ENCODE measurements at places on chromosomes 2 and 18.

DNA sequence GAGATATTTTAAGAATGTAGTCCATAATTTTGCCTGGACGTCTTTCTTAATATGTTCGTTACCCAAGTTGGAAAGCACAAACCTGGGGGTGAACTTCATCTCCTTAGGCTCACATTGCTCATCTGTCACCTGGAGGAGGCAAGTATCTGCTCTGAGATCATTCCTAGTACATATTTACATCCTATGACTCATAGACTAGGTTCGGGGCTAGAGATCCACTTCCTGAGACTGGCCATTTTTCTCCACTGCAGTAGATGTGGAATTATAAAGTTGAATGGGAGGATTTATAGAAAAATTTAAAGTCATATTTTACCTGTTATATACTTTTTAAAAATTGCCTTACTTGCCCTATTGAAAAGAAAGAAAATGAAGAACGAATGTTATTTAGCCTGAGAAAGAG lies 77.5 kb upstream of the PROKR1 start:
- DNase-seq, result no peak

DNA sequence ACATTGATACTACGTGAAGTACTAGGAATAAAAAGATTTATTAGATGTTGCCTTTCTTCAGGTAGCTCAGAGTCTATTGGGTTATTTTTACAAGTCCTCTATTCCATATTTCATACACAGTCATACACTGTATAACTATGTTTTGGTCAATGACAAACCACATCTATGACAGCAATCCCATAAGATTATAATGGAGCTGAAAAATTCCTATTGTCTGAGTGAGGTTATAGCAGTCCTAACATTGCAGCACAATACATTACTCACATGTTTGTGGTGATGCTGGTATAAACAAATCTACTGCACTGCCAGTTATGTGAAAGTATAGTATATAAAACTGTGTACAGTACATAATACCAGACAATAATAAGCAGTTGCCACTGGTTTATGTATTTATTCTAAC lies 595.1 kb downstream of the MBD2 start:
- DNase-seq, result no peak

- no peak for DNase-seq
Measured at GRCh38 chr2:27653397-27653796, 10.0 kb downstream of the SUPT7L start.

DNA sequence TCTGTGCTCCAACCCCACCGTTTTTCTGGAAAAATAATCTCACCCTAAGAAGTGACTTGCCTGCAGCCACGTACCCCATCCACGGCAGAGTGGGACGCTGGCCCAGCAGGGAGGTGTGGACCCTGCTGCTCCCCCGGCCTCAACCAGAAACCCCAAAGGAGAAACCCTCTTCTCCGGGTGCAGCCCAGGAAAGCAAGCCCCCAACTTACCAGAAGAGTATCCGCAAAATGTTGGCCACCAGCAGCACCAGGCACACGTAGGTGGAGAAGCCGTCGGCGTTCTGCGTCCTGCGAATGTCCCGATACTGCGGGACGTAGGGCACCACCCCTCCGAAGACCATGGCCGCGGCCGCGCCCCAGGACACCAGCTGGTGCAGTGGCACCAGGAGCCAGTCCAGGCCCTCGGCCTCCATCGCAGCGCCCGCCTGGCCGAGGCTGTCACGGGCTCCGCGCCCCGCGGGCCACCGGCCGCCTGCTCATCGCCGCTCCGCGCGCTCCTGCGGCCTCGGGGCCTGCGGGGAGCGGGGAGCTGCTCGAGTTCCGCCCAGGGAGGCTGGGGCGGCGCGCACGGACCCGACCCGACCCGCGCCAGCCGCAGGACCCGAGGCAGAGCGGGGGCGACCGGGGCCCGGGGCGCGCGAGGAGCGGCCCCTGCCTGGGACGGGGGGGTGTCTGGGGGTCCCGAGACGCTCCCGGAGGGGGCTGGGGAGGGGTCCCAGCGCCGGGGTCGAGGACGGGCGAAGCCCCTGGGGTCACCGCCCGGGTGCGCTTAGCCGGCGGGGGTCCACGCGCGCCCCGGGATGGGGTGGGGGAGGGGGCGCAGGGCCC lies 725 bp downstream of the SLC66A2 start:
- DNase-seq, result no peak

DNA sequence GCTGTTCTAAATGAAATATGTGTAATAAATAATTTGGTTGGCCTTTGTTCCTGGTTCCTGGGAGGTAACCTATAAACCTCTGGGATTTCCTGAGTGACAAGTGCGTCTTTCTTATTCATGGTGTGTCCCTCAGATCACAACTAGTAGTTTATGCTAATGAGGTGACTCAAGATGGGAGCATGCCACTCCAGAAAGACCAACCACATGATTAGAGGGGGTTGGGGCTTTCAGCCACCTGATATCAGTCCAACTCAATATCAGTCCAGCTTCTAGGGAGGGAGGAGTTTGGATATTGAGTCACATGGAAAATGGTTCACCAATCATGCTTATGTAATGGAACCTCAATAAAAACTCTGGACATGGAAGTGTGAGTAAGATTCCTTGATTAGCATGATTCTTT lies 96.6 kb downstream of the QPCT start:
- no peak for DNase-seq

DNA sequence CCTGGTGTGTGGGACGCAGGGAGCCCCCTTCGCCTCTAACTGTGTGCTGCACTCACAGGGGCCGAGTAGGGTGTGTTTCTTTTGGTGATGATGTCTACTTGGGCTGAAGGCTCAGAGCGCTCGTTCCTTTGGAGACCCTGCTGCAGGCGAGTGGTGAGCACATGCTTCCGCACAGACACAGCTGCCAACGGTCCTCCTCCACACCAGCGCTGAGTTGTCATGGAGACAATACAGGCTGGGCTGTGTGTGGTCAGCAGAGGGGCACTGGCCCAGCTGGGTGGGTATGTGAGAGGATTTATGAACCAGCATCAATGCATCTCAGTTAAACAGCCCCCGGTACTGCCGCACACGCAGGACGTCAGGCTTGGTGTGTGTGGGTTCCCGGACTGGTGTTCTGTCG lies 143.5 kb downstream of the SH3RF3 start:
- DNase-seq, result no peak

- DNase-seq, result no peak
Measured at GRCh38 chr18:60182223-60182622, 190.4 kb downstream of the MC4R start.

- DNase-seq, result no peak
Measured at GRCh38 chr18:23880931-23881617, 133.5 kb upstream of the TTC39C start.

- DNase-seq, result no peak
Measured at GRCh38 chr2:42878581-42878980, 86.2 kb upstream of the HAAO start.

GRCh38 chr2:68031542-68032160 lies 31.2 kb downstream of the C1D start:
- DNase-seq, result peak; percentile 78

DNA sequence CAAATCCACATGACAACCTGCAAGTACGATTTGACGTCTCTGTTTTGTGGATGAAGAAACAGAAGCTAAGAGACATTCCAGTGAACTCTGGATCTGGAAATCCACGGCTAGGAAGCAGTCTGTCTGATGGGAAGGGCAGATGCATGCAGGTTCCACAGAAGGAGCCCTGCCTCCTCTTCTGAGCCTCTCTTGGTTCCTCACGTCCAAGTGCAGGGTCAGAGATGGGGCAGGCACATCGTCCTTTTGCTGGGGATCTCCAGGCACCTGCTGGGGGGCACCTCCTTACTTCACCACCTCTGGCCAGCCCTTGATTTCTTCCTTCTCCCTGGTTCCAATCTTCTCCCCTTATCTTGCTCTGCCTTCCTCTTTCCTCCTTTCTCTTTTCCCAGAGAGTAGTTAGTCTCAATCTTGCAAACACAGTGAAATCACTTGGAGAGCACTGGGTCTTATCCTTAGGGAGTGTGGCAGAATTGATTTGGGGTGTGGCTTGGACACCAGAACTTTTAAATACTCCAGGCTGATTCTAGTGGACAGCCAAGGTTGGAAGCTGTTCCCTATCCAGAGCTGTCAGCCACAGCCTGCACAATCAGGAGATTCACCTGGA lies 137.8 kb downstream of the BCL2 start:
- DNase-seq, result no peak

DNA sequence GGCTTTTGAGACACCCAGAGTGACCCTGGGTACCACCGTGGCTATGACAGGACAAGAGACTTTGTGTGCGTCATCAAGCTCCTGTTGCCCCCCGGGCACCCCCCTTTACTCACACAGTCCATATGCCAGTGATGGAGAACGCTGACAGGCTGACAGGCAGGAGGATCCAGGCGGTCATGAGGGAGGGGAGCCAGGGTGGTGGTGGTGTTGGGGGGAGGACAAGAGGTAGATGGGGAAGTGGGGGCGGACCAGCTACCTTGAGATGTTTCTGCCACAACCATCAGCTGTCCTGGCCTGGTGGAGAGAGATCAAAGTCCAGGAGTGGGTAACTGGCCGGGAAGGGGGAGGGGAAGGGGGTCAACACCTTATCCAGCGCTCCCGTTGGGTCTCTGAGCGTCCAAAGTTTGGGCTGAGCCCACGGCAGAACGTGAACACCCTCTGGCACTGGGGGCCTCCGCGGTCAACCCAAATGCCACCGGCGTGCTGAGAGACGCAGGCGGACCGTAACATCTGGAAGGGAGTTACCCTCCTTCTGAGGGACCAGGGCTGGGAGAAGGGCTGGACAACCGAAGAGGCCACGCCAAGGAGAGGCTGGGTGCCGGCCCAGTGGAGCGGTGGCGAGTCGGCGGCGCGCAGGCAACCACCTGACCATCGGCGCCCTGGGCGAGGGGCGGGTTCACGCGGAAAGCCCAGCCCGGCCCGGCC lies 575 bp downstream of the TMEM150A start:
- DNase-seq, result no peak

- no peak for DNase-seq
Measured at GRCh38 chr18:67363694-67364093, 152.8 kb downstream of the DSEL start.

DNA sequence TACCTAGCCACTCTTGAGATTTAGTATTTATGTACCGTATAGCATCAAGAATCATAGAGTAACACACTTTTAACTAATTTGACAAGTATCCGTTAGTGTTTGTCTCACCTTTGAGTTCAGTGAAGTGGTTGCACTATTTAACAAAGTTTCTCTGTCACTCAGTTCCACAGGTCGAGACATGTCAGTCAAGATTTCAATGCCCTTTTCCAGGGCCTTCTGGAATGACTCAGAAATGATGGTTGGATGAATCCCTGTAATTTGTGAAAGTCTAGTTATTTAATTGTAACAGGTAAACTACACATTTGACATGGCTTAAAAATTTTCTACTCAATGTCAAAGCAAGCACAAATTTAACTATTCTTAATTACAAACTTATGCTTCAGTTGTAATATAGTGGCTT lies 9.7 kb downstream of the CCT4 start:
- no peak for DNase-seq

- DNase-seq, result no peak
Measured at GRCh38 chr2:138615257-138615656, 113.7 kb downstream of the SPOPL start.

DNA sequence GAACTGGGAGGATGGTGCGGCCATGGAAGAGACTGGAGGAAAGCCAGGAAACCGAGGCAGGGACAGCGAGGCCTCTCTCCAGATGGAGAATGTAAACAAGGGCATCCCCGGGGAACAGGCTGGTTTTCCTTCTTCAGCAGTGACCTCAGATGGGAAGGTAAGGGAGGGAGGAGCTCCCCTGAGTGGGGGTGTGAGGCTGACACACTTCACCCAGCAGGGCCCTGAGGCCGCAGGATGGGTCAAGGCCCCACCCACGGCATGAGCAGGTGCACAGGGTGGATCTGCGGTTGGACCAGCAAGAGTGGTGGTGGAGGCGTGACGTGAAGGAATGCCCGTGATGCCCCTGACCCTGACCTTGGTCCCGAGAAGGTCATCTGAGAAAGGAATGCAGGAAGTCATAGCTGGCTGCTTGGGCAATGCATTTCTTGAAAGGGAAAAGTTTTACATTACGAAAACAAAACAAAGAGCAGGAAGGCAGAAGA lies 48.1 kb downstream of the ADCY3 start:
- DNase-seq, result no peak

DNA sequence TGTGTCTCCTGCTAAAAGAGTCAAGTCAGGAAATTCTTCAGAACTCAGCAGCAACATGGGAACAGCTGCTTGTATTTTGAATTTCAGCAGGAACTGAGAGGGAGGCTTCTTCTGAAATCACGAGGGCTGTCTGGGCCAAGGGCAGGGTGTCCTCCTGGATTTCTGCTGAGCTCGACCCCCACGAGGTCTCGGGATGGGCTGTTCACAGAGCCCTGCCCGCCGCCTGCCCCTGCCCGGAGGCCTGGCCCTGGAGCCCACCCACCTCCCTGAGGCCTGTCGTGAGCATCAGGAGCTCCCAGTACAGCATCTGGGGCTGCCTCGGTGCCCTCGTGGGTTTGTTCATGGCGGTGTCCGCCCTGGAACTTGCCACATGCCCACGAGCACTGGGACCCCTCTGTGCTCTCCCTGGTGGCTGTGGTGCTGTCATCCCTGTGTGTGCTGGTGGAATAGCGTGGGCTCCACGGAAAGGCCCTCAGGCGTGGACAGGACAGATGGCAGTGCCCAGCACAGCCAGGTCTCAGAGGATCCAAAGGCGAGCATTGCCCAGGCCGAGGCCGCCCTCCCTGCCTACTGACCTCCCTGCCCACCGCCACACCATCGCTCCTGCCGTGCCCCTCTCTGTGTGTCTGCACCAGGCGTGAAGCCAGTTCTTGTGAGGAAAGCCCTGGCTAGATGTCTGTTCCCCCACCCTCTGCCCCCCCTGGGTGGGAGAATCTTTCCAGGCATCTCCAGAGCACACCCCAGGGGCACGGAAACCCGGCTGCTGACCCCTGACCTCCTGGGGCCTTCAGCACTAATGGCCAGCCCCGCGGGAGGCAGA lies 25.9 kb downstream of the RAMP1 start:
- no peak for DNase-seq

- DNase-seq, result no peak
Measured at GRCh38 chr2:120883607-120884440, 148.2 kb downstream of the GLI2 start.

All from SK-N-MC (cell line).